ENCODE measurements at places on chromosomes 1 and 21.

DNA sequence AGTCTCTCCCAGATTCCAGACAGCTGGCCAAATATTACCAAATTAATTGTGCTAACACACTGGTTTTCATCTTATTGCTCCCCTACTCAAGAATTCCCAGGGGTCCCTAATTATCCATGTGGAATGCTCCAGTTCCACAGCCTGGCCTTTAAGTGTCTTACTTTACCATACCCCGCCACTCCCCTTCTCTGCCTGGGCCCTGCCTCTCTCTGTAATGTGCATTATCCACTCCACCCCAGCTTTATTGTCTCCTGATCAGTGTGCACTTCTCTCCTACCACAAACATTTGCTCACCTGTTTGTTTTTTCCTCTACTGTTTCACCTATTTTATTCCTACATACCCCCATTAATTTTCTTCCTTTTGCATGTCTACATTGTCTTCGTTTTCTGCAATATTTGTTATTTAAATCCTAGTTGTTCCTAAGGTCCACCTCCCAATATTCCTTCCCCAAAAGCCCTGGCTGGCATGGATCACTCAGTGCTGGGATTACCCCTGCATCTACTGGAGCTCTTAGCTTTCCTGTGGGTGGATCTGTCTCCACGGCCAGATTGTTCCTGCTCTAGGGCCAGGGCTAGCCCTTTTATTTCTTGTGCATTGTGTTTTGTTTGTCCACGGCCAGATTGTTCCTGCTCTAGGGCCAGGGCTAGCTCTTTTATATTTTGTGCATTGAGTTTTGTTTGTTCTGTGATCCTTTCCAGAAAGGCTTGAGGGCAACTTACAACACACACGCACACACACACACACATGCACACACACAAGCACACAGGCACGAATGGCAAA lies 33.4 kb upstream of the ATP1B1 start:
- no peak for DNase-seq

DNA sequence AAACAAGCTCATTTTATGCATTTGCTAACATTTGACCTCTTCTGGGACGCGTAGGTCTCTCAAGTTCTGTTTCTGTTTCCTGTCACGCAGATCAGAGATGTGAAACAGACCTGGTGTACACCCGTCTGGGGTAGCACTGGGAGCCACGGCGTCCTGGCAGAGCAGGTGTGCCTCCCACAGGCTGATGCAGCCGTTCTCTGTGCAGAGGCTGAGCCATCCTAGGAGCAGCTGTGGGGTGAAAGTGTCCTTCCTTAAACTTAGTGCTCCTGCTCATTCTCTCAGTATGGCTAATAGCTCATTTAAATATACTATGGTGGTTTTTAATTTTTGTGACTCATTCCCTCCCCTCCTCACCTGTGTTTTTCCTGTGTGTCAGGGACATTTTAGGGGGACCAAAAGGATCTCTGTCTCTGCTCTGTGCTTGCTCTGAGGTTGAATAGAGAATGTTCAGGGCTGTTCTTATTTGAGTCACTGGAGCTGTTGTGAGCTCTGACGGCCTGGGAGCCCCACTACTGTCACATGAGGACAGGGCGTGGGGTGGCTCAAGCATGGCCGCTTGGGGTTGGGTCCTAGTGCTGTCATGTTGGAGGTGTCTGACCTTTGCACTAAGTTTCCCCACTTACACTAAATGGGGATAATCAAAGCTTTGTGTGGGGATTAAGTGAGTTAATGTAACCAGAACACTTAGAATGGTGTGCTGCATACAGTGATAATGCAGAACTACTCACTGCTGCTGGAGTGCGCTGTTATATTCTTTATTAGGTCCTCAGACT lies 43.0 kb downstream of the GALNT2 start:
- peak; percentile 6 for DNase-seq

DNA sequence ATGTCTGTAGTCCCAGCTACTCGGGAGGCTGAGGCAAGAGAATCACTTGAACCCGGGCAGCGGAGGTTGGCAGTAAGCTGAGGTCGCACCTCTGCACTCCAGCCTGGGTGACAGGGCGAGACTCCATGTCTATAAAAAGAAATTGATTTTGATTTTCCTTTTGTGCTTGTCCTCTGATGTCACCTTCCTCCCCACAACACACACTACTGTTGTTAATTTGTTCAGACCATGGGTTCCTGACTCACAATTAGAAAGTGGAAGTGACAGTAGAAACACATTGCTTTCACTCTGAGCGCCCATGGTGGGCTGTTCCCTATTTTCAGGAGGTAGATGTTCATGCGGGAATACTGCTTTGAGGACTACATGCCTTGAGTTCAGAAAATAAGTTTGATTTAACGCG lies 165.5 kb upstream of the KCNJ6 start:
- no peak for DNase-seq

- DNase-seq = no peak
These were observed 15.2 kb downstream of the TFAP2E start for GRCh38 chr1:35588197-35588910.

DNA sequence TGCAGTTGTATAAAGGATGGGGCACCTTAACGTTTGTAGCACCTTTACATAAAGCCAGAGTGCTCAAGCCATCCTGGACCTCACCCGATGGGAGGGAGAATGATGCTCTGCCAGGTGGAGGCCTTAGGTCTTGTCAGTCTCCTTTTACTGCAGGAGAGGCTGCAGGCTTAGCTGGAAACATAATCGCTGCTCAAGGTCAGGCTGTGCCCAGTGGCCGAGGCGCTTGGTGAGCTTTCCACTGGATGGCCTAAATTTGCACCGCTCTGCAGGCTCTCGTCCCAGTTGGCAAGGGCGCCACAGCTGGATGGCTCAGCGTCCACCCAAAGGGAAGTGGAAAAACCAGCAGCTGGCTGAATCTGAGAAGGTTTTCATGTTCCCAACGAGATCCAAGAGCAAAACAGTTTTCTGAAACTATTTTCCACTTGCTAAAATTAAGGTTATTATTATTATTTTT lies 438.9 kb downstream of the CAMTA1 start:
- DNase-seq = no peak

DNA sequence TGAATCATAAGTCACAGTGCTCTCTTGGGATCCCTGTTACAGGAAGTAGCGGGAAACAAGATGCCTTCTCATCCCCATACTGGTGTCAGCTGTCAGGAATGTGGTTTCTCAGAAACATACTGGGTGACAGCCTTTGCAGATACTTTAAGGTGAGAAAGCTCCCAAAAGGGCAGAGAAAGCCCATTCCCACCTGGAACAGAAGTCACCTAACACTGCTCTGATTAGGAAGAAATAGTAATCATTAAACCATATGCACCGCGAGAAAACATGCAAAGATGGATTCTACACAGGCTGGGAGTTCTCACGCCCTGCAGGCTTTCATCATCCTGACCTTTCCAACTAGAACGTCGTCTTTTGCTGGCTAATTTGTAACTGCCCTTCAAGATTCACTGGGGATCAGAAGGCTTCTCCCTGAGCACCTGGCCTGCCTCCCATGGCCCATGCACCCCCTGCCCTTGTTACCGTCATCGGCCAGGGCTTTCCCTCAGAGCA lies 46.2 kb upstream of the SLC44A3 start:
- no peak for DNase-seq

DNA sequence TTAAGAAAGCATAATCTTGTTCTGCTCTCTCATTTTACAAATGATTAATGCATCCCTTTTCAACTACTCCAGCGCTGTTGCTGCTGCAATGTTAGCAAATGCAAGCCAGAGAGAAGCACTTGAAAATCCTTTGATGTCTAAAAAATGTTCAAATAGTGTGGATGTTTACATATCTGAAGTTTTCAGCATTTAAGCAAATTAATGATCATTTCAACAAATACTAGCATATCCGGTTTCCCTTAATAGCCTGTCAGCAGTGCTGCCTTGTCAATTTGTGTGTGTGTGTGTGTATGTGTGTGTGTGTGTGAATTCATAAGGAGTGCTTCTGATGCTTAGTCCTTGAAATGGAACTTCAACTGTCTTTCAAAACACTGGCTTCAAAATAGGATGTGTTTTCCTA lies 48.1 kb upstream of the WNT2B start:
- no peak for DNase-seq

GRCh38 chr1:43799656-43800635 lies 92.6 kb downstream of the ST3GAL3 start:
- DNase-seq = no peak

GRCh38 chr1:111197598-111198284 lies 2.7 kb downstream of the DENND2D start:
- DNase-seq = no peak

- DNase-seq = no peak
These were observed 7.4 kb downstream of the ZNF496 start for GRCh38 chr1:247324204-247324787.

- peak; percentile 60 for DNase-seq
These were observed 14.9 kb downstream of the TTC34 start for GRCh38 chr1:2786329-2787162.

GRCh38 chr1:14598498-14599182 lies at the start of gene KAZN:
Gene KAZN, plus strand, starts transcription at chr1:14598685.
- no peak for DNase-seq

DNA sequence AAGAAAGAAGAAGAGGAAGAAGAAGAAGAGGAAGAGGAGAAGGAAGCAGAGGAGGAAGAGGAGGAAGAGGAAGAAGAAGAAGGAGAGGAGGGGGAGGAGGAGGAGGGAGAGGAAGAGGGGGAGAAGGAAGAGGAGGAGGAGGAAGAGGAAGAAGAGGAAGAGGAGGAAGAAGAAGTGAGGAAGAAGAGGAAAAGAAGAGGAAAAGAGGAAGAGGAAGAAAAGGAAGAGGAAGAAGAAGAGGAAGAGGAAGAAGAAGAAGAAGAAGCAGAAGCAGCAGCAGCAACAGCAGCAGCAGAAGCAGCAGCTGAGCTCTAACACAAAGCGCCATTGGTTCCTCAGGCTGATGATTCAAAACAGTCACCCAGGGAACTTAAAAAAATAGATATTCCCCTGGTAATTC lies 34.0 kb downstream of the DNAI4 start:
- DNase-seq = no peak

- no peak for DNase-seq
These were observed 14.1 kb downstream of the ZNF678 start for GRCh38 chr1:227577500-227577899.

- DNase-seq = no peak
These were observed 18.9 kb upstream of the IPP start for GRCh38 chr1:45769261-45769932.

- no peak for DNase-seq
These were observed 37.6 kb downstream of the DDAH1 start for GRCh38 chr1:85427331-85427730.

DNA sequence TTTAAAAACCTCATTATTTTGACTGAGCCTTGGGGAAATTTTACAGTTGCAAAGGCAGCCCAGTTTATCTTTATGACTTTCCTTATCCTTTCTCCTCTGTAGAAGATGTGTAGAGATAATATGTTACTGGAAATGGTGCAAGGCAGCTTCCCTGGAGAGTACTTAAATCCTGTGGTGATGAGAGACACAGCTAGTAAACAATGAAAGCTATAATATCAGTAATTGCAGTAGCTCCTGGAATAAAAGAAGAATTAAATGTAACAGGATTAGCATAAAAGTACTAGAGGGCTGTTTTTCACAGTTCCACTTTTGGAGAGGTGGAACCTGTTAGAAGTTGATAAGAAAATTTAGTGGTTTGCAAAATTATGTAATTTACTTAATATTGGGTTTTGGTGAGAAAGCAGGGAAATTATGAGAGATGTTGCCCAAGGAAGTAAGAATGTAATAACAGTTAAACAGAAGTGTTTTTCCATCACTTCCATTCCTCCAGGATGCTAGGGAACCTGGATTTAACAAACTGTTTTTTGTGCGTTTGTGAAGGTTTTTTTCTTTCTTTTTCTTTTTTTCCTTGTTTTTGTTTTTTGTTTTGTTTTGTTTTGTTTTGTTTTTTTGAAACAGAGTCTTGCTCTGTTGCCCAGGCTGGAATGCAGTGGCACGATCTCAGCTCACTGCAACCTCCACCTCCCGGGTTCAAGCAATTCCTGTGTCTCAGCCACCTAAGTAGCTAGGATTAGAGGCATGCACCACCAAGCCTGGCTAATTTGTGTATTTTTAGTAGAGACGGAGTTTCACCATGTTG lies 15.7 kb upstream of the EDEM3 start:
- DNase-seq = no peak

DNA sequence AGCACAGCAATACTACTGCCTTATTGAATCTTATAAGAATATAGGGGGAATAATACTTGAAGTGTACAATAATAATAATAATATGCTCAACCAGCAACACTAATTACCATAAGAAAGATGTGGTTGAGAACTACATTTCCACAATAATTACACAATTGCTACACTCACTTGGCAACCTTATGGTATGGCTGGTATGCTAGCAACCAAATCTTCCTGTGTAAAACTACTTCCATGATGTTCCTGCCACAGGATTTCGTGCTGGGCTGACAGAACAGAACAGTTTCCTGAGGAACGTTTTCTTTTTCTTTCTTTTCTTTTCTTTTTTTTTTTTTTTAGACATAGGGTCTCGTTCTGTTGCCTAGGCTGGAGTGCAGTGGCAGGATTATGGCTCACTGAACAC lies 50.6 kb downstream of the KIF26B start:
- DNase-seq = no peak

DNA sequence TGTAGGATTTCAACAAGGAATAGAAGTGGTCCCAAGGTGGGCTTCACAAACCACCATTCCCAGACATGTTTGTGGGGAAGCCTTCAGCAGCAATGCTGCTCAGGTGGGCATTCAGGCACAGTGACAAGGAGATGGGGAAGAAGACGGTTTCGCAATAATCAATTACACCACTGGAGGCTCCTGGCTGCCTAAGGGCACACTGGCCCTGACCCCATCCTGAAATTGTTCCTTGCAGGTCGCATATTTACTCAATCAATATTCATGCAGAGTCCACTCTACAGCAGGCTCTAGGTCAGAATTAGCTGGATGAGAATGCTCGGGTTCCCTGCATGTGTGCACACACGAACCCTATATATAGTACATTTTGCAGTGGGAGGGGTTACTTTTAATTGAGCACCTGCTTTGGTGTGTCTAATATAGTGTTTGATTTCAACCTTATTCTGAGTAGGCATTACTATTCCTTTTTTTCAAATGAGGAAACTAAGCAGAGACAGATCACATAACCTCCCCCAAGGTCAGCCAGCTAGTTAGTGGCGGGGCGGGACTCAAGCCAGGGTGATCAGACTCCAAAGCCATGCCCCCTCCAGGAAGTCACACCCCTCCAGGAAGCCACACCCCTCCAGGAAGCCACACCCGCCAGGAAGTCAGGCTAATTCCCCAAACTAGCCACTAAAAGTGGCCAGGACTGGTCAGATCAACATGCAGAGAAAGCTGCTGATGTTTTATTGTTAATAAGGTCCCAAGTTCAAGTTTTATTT lies 106.5 kb downstream of the HLCS start:
- no peak for DNase-seq

- DNase-seq = no peak
These were observed 84.1 kb upstream of the COX20 start for GRCh38 chr1:244751271-244751895.

DNA sequence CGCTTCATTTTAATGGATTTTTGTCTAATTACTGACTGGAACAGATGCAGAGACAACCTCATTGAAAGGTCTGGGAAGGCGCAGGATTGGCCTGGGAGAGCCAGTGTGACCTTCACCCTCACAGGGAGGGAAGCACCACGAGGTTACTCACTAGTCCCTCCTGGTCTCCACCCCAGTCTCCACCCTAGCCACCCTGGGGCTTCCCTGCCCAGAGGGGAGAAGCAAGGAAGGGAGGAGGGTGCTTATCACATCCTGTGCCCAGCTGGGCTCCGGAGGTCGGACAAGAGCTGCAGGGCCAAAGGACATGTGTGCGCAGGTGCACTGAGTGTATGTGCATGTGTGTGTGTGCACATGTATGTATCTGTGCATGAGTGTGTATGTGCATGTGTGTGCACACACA lies 220.1 kb upstream of the VAMP3 start:
- DNase-seq = no peak
